ENCODE measurements at places on chromosomes 6 and 20.

DNA sequence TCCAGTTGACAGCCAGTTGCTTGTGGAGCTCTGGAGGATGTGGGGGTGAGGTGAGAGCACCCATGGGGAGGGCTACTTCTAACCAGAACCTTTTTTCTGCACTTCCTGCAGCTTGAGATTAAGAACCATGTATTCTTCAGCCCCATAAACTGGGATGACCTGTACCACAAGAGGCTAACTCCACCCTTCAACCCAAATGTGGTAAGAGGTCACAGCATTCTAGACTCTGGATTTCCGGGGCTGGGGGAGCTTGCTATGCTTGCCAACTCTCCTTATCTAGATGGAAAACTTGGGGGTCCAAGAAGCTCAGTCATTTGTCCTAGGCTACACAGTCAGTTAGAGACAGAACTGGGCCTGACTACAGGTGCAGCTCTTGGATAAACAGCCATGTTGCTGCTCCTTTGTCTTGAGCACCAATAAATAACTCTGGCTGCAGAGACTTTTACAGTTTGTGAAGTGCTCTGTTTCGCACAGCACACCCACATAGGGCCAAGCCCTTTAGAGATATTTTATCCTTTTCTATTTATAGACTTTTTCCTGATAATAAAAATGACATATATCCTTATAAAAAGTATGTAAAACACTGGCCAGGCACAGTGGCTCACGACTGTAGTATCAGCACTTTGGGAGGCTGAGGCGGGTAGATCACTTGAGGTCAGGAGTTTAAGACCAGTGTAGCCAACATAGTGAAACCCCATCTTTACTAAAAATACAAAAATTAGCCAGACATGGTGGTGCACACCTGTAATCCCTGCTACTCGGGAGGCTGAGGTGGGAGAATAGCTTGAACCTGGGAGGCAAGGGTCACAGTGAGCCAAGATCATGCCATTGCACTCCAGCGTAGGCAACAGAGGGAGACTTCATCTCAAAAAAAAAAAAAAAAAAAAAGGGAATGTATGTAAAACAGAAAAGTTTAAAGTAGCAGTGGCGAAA lies 10.6 kb upstream of the IFT52 start:
- no peak for DNase-seq

- no peak for DNase-seq
These were observed 6.8 kb downstream of the NFATC2 start for GRCh38 chr20:51535674-51536073.

DNA sequence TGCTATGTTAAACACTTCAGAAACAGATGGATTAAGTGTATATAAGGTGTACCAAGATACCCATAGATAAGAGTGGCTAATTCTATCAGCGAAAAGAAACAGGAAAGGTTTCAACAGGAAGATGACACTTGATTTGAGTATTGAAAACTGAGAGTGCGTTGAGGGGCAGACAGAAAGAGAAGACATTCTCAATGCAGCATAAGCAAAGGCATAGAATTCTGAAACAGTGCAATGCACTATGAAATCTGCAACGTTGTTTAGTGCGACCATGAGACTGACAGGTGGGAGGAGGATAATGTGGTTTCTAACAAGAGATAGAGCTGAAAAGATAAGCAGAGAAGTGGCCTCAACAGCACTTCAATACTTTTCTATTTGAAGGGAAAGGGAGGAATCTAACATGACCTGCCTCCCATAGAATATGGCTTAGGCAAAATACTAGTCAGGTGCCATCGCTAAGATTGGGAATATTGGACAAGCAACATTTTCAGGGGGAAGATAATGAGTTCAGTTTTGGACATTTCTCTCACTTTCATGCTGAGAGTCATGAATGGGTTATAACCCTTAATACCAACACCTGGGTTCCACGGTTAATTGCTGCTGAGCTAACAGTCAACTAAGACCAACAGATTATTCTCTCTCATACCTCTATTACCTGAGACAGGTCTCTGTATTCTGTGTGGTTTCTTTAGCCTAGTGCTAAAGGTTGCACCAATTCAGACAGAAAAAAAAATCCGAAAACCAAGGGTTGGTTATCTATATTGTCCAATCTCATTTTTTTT lies 312.9 kb upstream of the ARID1B start:
- no peak for DNase-seq

DNA sequence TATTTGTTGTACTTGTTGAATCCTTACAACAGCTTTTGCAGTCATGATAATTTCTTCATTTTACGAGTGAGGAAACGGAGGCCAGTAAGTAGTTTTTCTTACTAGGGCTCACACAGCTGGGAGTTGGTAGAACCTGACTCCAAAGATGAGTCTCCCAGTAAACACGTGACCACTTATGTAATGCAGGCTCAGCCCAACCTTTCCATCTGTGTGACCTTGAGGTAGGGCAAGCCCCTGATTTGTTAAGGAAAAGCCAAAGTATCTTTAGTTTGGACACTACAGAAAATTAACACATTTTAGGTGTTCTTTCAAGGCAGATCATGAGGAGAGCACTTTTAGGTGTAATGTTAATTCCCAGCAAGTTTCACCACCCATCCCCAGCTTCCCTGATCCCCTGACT lies 111.3 kb downstream of the LRRC1 start:
- no peak for DNase-seq

GRCh38 chr6:42453654-42454427 lies 2.1 kb upstream of the TRERF1 start:
- peak; percentile 15 for DNase-seq

GRCh38 chr6:33812669-33813068 lies 8.9 kb upstream of the MLN start:
- DNase-seq: peak; percentile 37

DNA sequence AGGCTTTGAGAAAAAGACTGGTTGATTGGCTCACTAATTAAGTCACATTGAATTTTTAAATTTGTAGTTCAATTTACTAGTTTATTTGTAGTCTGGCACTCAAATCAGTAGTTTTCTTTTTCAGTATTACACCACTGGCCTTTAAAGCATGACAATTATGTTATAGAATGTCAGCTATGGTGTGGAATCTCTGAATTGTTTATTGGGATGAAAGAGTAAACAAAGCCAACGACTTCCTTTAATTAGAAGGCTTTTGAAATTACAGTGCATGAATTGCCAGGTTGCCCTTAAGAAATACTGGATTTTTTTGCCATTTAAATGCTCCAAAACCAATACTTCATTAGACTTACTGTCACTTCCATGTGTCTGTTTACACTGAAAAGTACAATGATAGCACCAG lies 426.9 kb upstream of the RNF217 start:
- no peak for DNase-seq

- DNase-seq: no peak
These were observed 20.3 kb upstream of the SYNDIG1 start for GRCh38 chr20:24449026-24449720.

DNA sequence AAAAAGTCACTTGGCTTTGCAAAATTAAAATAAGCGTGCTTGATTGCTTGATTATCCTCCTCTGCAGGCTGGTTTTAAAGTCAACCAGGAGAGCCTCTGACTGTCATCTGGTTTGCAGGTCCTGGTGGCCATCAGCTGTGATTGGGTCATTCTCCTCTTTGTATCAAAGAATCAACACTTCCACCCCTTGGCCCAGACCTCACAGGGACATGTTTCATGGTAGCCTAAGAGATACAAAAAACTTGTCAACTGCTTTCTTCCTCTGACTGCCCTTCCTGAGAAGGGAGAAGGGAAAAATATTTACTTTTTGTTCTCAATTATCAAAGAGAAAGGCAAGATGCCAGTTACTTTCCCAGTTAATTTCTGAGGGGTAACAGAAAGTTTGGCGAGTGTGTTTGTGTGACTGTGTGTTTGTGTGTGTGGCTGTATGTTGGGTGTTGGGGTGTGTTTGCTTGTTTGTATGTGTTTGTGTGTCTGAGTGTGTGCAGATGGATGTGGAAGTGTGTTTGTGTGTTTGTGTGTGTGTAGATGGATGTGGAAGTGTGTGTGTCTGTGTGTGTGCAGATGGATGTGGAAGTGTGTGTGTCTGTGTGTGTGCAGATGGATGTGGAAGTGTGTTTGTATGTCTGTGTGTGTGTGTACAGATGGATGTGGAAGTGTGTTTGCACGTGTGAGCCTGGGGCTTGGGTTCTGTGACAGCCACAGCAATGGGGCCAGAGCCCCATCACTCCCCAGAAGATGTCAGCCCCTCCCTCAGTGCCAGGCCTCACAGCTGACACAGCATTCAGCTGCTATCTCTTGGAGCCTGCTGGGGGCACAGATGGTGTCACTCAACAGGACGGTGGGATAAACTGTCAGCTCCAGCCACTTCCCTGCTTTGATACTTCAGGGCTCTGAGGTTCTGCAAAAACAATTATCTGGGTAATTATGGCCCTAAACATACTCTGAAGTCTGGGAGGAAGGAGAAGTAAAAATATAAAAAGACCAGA lies 98.6 kb upstream of the RNF24 start:
- no peak for DNase-seq

GRCh38 chr6:105138141-105138540 lies 41.7 kb downstream of the POPDC3 start:
- no peak for DNase-seq

- DNase-seq: no peak
These were observed 230.3 kb downstream of the IBTK start for GRCh38 chr6:82017288-82017687.

DNA sequence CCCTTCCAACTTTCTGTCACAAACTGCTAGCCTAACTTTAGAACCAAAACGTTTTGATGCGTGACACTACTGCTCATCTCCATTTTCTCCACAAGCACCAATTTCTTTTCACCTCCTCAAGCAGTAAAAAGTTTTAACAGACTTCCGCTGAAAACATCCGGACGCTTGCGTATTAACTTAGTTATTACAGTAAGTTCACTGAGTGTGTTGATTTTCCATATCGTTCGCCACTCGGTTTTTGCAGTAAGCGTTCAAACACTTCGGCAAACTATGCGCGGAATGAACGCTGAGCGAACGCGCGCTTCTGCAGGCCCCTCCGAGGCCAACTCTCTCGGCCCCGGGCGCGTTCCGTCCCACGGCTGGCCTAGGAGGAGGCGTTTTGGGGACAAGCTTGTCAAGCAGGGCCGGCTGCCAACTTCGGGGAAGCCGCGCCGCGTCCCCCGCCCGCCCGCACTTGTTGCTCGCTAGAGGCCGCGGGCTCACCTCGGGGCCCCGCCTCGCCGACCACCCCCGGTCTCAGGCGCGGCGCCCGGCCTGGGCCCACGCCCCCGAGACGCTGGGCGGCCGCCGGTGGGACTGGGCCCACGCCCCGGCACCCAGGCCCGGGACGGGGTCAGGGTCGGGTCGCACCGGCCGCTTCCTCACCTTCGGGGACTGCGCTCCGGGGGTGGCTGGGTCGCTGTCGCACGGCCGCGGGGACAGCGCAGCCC lies 945 bp downstream of the PHF10 start:
- peak; percentile 66 for DNase-seq

DNA sequence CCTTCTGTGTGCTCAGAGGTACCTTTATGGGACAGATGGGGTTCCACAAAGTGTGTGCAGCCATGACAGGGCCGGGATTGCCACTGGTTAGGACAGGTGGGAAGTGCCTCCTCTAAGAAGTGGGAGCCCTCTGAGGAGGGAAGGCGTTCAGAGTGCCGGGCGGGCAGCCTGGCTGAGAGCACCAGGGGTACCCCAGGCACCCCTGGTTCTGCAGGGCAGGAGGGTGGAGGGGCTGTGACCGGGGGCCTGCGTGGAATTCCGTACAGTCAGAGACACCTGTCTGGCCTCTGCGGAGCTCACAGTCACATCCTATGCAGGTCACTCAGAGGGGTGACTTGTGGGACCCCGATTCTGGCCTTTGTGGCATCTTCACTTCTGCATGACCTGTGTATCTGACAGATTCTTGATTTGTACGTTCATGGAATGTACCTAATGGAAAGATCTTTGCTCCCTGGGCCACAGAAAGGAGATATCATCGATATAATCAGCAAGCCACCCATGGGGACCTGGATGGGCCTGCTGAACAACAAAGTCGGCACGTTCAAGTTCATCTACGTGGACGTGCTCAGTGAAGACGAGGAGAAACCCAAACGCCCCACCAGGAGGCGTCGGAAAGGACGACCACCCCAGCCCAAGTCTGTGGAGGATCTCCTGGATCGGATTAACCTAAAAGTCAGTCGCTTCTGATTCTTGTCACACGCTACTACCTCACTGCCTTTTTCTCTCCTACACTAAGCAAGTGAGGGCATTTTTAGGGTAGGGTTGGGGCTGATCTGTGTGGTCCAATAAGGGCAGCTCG lies 190.9 kb downstream of the SASH1 start:
- no peak for DNase-seq

DNA sequence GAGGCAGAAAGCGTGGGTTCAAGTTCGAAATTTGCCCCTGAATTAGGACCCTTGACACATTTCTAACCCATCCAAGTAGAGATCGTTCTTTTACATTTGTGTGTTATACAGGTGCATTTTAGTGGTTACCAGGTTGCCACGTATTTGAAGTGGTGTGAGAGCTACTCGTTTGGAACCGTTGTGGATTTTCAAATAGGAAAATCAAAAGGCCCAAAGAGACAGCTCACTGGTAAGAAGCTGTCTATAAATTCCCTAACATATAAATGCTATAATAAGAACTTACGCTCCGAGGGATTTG lies 1.6 kb upstream of the REV3L start:
- no peak for DNase-seq

DNA sequence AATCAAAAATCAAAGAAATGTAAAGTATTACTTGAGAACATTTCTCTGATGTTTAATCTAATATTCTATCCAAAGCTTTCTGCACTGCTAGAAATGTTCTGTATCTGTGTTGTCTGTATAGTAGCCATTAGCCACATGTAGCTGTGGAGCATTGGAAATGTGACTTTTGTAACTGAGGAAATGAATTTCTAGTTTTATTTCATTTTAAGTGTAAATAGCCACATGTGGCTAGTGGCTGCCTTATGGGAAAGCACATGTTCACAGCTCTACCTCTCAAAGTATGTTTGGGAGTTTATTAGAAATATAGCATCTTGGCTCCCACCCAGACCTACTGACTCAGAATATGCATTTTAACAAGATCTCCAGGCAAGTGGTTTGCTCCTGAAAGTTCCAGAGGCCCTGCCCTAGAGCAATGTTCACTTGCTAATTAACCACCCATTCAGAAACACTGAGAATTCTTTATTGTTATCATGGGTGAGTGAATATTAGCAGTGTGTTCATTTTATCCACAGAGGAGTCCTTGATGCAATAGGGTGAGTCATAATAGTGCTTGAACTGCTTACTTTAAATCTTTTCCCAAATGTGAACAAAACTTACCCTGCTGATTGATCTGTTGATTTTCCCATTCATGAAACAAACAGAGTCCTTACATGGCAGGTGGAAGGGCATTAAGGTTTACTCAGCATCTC lies 282.7 kb downstream of the PLCB1 start:
- no peak for DNase-seq

- no peak for DNase-seq
These were observed 25.4 kb downstream of the ZKSCAN8 start for GRCh38 chr6:28167068-28167467.

Measured in stimulated activated CD4-positive, alpha-beta T cell treated with anti-CD3 and anti-CD28 coated beads, Interleukin-4, amount 100 ng/mL, for 1 hour (primary cell).